Keratinocyte (primary cell): ENCODE measurements at places on chromosomes 16 and 17. TPM values are rescaled to one million over a fixed set of nuclear protein-coding genes. Genes with fewer than 3 reads are reported as not detected.

Gene ASIC2
- not detected in 3 replicates for polyA plus RNA-seq

Gene CD300H
- polyA plus RNA-seq = not detected in 3 replicates

Gene HOXB9
- 0.03 TPM in 1 of 3 replicates, not detected in the others for polyA plus RNA-seq

Gene KPNB1
- 167 to 220 TPM (median 219 TPM) in 3 replicates for polyA plus RNA-seq

Gene KRTAP17-1
- not detected in 3 replicates for polyA plus RNA-seq

Gene FBXW10
- 0.10 to 0.36 TPM (median 0.25 TPM) in 3 replicates for polyA plus RNA-seq

Gene HOXB1
- polyA plus RNA-seq = not detected in 3 replicates

Gene VTN
- 0.05 TPM in 1 of 3 replicates, not detected in the others for polyA plus RNA-seq

Gene UMOD
- not detected in 3 replicates for polyA plus RNA-seq

Gene SCIMP
- not detected in 3 replicates for polyA plus RNA-seq

Gene FBXW10B
- 2.8 to 5.0 TPM (median 4.4 TPM) in 3 replicates for polyA plus RNA-seq

Gene RTN4RL1
- 2.3 to 3.4 TPM (median 2.4 TPM) in 3 replicates for polyA plus RNA-seq

Gene ABCC11
- 0.18 to 0.68 TPM (median 0.33 TPM) in 3 replicates for polyA plus RNA-seq

Gene IFI35
- 22.0 to 34.8 TPM (median 27.6 TPM) in 3 replicates for polyA plus RNA-seq

Gene IL17C
- polyA plus RNA-seq = not detected in 3 replicates

Gene DOC2A
- 0.10 to 0.41 TPM (median 0.26 TPM) in 3 replicates for polyA plus RNA-seq

Gene CCR7
- 0.06 to 0.63 TPM (median 0.16 TPM) in 3 replicates for polyA plus RNA-seq

Gene RABEP1
- 19.5 to 27.1 TPM (median 20.6 TPM) in 3 replicates for polyA plus RNA-seq

Gene SSTR5
- polyA plus RNA-seq = not detected in 3 replicates

Gene SEBOX
- polyA plus RNA-seq = not detected in 3 replicates

Gene EZH1
- polyA plus RNA-seq = 13.6 to 18.4 TPM (median 18.3 TPM) in 3 replicates

Gene PRAC1
- not detected in 3 replicates for polyA plus RNA-seq

Gene UTP18
- 21.1 to 42.7 TPM (median 27.5 TPM) in 3 replicates for polyA plus RNA-seq

Gene SLC35G6
- not detected in 3 replicates for polyA plus RNA-seq

Gene HOXB13
- polyA plus RNA-seq = not detected in 3 replicates
